NCI-H146 (cell line): ENCODE measurements at places on chromosomes 1 and 21.

DNA sequence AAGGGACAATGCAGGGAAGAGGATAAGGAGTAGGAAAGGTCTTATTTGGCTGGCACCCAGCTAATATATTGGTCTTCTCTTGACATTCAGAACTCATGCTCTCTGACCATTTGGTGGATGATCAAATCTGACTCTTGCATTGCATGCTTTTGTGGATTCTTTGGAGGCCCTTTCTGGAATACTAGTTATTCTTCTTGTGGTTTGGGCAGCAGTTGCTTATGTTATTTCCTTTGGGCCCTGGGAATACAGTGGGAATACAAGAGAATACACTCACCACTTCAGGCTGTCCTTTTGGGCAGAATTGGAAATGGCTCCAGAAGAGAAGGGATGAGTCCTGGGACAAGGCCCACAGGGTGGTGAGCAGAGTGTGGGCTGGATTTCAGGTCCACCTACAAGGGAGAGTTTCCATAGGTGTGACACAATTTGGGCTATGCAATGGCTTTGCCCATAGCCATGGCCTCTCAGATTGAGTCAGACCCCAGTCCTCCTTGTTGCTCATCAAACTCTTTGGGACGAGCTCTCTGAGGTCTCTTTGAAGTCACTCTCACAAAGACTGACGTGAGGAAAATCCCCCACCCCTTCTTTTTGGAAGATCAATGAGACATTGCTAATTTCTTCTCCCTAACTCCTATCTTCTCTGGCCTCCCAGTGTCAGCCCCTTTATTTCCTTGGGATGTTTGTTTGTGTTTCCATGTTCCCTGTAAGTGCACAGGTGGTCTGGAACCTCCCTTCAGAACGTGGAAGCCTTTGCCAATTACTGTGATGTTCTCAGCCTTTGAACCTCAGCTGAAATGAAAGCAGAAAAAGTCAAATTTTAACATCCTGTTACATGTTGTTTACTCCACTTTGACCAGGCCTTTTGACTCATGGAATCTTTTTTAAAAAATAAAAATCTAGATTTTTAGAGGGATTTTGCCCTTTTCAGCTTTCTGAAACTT, 19.4 kb downstream of the HSD11B1 start:
- no peak for DNase-seq

DNA sequence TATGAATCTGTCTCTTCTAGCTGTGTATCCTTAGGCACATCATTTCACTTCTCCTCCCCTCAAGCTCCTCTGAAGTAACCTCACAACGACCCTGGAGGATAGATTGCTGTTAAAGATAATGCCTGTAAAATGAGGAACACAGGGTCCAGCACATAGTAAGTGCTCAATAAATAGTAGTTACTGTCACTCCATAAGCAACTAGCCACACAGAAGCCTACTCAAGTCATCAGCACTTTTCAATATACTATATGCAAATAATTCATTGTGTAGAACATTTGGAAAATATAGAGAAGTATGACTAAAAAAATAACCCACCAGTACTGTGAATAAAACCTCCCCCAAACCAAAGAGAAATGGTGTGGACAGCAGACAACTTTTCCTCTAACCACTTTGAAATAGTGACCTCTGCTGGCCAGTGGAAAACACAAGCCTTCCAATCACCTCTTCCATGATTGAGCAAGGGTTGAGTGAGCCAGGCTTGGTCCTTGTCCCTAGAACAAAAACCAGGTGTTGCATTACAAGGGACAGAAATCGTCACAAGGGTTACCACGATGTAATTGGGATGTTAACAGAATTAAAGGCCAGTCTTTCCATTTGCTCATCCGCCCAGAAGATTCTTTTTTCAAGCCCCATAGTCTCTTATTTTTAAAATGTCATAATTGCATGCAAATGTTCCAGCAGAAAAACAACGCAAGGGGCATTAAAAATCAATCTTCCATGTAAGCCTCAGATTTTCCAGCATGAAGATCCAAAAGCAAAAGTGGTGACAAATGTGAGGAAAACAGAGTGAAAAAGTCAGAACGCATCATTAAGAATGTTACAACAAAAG, 15.7 kb upstream of the GLIS1 start:
- DNase-seq, result peak; percentile 58

- DNase-seq, result no peak
Measured at GRCh38 chr21:16180614-16181013, 450.8 kb downstream of the USP25 start.

- DNase-seq, result no peak
Measured at GRCh38 chr1:88509379-88509778, 174.7 kb upstream of the PKN2 start.

DNA sequence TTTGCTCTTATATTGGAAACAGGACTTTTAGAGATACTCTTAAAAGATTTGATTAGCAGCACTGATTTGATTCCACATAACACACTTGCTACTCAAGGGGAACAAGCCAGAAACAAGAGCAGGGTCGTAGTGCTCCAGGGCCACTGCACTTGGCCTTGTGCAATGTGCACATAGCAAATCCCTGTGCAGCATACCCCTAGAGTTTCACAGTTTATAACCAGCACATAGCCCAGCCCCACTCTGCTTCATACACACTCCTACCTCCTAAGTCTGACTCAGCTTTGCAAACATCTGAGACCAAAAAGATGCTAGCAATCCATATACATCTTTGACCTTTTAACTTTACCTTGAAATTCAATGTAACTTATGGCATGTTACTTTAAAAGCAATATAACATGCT, 157.6 kb downstream of the VAV3 start:
- DNase-seq, result no peak

GRCh38 chr1:43440358-43440757, 13.4 kb downstream of the HYI start:
- DNase-seq, result no peak

DNA sequence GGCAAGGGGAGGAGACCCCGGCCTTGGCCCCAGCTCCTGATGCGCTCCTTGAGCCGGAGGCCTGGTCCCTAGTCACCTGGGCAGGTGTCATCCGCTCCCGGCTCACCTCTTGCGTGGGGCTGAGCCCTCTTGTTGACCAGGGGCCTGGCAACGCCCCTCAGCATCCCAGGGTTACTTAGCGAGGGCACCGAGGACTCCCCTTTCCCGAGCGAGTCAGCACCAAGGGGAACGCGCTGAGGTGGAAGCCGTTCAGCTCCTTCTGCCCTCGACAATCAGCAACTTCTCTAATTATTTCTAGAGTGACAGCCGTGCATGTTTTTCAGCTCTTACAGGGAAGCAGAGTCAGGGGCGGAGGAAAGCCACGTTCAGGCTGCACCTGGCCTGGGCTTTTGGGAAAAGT, 522 bp downstream of the SLC45A1 start:
- peak; percentile 24 for DNase-seq

DNA sequence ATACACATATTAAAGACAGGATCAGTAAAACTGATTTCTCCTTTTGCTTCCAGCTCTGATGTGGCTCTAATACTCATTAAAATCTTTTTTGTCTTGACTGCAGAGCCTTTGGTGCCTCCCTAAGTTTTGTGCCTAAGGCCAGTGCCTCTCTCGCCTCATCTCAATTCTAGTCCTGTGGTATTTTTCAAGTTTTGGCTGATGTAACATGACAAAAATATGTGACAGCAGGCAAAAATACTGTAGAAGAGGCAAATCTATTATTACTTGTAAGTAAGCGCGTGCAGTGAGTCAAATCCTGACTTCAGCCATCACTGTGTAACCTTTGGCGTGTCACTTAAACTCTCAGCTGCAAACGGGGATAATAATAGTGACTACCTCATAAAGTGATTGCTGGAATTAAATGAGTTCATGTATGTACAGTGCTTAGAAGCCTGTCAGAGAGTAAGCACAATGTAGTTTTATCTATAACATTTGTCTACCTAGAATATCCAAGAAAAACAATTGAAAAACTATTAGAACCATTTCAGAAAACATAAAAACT, 74.0 kb downstream of the MAB21L3 start:
- DNase-seq, result no peak

DNA sequence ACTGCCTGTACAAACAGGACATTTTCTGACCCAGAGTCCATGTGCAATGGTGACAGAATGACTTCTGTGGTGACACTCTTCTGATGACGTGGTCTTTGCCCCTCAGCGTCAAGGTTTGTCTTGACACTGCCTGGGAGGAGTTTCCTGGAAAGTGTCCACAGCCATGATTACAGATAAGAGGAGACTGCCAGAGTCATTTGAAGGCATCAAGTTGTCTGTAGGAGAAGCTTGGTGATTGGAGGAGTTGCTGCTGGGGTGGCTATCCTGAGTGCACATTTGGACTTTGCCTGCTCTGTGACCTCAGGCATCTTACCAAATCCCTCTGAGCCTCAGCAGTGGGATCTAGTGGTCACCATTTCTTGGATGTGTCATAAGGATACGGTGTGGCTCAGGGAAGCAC, 17.7 kb downstream of the TCHHL1 start:
- no peak for DNase-seq

- DNase-seq, result peak; percentile 88
Measured at GRCh38 chr1:108816049-108816893, 40.6 kb downstream of the AKNAD1 start.

- DNase-seq, result no peak
Measured at GRCh38 chr1:207793327-207793726, 41.5 kb downstream of the CD46 start.

- no peak for DNase-seq
Measured at GRCh38 chr1:219155135-219155534, 18.5 kb upstream of the LYPLAL1 start.

- peak; percentile 91 for DNase-seq
Measured at GRCh38 chr1:119587341-119587740, 60.7 kb downstream of the ZNF697 start.

DNA sequence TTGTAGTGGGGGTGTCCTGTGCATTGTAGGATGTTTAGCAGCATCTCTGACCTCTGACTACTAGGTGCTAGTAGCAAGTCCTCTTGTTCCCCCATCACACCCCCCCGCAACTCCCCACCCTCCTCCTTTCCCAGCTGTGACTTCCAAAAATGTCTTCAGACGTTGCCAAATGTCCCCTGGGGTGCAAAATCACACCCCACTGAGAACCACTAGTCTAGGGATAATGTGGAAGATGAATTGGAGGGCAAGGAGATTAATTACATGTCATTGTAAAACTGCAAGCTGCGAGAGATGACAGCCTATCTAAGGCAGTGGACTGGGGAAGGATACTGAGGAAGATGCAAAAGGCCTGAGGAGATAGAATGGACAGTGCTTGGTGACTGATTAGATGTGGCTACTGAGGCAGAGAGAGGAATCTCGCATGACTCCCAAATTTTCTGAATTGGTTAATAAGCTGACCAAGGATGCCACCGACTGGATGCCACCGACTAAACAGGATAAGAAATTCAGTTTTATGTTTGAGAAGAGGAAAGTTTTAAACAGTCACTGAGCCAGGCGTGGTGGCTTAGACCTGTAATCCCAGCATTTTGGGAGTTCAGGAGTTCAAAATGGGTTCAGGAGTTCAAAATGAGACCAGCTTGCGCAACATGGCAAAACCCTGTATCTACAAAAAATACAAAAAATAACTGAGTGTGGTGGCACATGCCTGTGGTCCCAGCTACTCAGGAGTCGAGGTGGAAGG, 3.1 kb upstream of the JAK1 start:
- DNase-seq, result no peak
